ENCODE measurements at places on chromosomes 4 and X.
A peak's percentile ranks its signal among the peaks of the same experiment; 100 is the strongest.

DNA sequence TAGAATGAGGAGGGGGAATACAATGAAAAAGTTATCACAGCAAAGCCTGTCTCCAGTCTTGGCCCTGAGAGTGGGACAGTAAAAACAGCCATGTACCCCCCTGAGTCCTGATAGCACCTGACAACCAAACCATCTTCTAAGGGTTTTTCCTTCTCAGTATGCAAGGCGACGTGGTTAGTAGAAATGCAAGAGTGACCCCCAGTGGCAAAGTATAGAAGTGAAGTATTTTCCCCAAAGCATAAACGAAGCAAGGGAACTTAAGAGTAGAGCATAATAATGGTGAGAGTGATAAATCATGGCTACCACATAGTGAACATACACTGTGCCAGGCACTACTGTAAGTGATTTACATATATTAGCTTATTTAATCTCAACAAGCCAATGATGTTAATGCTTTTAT is 52.8 kb downstream of the FAM47C start:
- no peak for DNase-seq

GRCh38 chrX:148632444-148632843 is 132.0 kb downstream of the AFF2 start:
- DNase-seq, result no peak

DNA sequence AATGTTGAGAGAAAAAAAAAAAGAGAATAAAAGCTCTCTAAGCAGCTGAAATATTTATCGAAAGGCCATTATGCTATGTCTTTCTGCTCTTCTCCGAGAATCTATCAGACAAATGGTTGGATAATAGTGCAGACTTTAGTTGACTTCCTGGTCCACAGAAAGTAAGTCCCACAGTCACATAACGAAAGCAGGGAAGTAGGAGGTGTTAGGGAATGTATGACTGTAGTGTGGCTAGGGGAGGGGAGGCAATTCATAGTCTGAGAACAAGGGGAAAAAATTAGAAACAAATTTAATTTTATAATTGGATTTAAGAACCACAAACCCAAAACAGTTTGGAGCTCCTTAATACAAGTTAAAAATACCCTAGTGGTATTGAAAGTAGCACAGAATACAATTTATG is 79.7 kb upstream of the VEGFC start:
- no peak for DNase-seq

- no peak for DNase-seq
Observed at GRCh38 chr4:41256131-41256739, 493 bp upstream of the UCHL1 start.

DNA sequence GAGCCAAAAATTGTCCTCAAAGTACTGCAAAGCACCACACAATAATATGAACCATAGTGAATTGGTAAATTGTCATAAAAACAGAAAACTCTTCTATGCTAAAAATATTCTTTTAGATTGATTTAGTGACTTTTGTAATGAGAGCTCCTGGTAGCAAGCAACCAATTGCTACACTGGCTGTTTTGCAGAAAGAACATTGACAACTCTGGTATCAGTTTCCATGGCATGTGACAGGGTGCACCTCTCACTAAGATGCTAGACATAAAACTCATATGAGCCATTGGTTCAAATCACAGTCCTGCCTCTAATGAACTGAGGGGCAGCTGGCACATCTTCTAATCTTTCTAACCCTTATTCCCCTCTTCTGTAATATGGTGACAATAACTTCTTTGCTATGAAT is 212.2 kb downstream of the HS3ST1 start:
- no peak for DNase-seq

DNA sequence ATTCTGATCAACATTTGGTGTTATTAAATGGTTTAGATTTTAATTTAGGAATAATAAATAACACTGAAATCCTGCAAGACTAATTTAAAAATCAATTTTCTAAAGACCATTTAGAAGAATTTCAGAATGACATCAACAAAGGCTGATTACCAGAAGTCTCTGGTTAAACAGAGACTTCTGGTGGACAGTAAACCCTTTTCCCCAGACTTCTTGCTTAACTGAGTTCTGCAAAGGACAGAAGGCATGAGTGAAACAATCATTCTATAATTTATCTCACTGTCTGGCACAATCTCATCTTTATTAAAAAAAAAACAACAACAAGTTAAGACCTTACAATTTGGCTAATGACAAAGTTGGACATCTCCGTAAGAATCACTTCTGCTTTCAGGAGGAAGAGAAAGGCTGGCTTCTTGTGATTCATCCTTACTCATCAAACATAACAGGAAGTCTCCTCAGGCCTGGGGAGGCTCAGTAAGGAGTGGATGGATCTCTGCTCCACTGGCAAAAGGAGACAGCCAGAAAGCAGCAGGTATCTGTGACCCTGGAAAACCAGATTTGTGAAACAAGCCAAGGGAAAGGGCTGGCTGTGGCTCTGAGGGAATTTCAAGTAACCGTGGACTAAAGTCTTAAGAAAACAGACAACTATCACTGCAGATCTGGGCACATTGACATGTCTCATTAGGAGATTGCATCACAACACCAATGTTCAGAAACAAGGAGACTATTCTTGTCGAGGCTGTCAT is 908 bp upstream of the TLR6 start:
- peak; percentile 59 for DNase-seq

DNA sequence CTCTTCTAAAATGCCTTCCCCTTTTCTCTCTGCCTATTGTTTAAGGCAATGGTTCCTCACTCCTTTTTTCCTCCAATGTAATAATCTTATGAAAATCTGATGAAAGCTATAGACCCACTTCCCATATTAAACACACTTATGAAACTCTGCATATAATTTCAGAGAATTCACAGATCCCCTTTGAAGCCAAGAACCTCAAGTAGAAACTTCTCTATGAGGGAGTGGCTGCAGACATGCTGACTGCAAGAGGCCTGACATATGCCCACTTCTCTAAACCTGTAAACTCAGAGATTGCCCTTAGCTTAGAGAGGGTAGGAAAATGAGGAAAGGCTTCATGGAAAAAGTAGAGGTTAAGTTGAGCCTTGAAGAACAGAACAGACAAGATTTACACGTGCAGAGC is 37.6 kb downstream of the TAB3 start:
- DNase-seq, result no peak

DNA sequence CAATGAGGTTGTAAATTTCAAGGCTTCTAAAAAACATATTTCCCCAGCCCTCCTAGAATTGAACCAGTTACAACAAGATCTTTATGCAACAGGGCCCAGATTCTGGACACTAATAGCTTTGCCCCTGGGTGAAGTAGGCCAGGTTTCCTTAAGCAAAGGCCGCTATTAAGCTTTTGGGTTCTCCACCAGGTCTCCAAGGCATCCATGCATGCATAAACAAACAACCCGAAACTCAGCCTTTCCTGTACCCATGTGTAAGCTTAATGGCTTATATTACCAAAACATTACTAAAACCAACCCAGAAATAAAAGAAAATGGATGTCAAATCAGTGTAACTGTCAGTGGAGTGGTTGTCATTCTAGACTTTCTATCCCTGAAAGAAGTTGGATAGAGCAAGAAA is 137.1 kb downstream of the ARHGAP6 start:
- no peak for DNase-seq
